ENCODE measurements at places on chromosomes 4 and X. TPM values are rescaled to one million over a fixed set of nuclear protein-coding genes. Genes with fewer than 3 reads are reported as not detected.

DNA sequence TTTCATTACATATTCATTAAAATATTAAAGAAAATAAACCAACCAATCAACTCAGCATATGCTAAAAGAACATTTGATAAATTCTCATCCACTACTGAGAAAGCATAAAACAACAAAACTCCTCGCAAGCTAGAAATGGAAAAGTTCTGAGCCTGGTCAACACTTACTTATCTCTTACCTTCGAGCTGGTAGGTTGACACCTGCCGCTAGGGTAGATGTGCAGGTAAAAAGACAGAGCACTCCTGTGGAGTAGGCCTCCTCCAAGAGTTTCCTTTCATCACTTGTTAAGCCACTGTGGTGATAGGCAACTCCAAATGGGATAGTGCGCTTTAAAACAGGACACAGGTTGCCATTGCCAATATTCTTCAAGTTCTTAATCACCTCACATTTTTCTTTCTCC is 18.9 kb downstream of the HELQ start:
- DNase-seq, result no peak

DNA sequence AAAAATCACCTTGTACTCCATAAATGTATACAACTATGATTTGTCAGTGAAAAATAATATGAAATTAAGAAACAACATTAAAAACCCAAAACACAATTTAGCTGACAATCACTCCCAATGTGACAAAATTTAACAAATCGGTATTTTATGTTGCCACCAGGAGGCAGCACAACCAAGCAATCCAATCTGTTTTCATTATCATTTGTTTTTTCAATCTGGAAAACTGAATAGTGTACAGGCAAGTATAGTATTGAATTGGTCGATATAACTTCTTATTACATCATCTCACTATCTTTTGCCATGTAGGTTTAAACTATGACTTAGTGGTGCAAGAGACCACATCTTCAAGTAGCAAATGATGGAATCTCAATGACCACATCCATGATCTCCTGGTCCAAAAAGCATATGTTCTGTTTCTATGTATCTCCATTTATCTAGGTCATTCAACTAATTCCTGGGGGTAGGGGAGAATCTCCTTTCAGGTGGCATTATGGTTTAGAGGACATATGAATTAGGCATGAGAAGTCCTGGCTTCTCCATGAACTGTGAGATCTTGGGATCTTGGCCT is 112.9 kb upstream of the AGA start:
- no peak for DNase-seq

GRCh38 chrX:70096052-70096451 is 33.8 kb downstream of the OTUD6A start:
- DNase-seq, result no peak

- DNase-seq, result no peak
These were observed 7.0 kb downstream of the APLN start for GRCh38 chrX:129647418-129648410.

GRCh38 chr4:7778510-7779431 is 160.9 kb downstream of the AFAP1 start:
- no peak for DNase-seq

DNA sequence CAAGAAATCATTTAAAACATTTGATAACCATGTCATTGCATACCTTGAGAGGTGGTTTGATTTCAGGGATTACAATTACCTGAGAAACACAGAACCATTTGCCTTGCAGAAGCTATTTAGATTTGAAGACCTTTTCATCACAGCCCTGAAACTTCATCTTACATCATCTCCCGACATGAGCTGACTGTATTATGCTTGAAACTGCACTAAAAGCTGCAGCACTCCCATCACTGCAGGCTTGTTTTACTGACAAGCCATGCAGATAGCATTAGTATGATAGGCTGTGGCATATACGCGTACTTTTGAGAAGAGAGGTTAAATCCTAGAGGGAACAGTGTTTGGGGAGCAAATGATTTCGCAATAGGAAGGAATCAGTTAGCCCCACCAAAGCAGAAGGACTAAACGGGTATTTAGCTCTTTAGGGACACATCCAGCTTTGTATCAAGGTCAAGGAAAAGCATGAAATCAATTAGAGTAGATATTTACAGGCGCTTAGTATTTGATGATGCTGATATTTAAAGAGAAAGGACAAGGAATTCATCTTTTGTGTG is 133.2 kb upstream of the DIAPH2 start:
- no peak for DNase-seq

DNA sequence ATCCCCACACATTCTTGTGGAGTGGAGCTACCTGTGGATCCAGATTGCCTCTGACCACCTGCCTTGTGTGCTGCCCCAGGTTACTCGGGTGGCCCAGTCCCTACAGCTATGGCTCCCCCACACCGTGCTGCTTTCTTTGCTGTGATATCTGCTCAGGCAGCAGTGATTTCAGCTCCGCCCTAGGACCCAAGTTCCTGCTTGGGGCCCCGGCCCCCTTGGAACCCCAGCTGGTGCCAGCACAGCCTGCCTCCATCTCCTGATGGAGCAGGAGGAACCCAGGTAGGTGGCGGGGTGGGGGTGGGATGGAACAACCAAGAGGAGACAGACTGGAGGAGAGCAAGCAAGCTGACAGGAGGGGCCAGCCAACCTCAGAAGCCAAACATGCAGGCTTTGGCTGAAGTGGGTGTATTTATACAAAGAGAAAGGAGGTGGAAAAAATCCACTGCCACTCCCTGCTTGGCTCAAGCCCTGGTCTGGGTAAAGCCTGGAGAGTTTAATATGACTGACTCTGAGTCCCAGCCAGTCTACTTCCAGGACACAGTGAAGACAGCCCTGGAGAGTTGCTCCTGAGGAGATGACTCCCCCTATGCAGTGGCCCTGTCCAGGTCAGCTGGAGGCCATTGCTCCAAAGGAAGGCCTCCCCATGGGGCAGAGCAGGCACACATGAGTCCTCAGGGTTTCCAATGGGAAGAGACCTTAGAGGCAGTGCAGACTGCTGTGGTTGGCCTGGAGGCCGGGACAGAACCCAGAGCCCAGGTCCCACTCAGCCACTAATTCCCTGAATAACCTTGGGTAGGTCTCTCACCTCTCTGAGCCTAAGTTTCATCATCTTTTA is 197.1 kb upstream of the MAMLD1 start:
- no peak for DNase-seq

DNA sequence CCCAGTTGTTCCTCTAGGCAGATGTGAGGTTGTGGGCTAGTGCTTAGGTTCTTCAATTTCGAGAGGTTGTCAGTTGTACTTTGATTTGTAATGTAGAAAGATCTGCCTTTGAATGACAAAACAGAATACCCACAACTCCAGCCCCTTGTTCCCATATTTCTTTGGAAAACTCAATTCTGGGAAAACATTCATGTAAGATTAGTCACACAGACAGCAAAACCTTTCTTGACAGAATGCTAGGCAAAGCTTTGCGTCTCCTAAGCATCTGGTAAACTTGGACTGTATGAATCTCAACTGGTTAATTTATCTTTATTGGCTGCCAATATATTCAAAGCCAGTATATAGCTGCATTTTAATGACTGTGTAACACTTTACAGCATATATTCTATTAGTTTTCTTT is 34.9 kb downstream of the NOCT start:
- no peak for DNase-seq

- no peak for DNase-seq
These were observed 6.9 kb upstream of the MSANTD1 start for GRCh38 chr4:3241898-3242524.

DNA sequence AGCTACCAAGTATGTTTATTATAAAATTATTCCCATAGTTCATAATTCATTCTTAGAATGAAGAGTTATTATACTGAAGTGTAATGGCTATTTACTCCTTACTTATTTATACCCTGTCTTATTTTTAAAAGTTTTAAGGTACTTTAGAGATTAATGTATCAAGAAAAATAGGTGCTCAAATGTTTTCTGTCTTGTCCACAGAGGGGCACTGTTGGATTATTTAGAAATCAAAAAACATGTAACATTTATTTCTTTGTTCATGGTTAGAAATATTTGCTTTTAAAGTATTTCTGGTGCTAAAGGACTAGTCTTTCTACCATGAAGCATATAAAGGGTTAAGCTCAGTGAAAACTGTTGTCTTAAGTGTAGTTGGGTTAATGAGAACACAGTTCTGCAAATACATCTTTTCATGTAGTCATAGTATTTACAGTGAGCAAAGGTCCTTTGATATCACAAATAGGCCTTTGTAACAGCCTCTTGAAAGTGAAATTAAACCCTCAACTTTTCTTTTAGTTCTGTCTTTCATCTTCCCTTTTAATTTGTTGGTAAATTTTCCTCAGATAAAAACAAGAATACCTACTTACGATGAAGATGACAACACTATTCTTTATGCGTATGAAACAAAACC is 7.7 kb downstream of the SCML1 start:
- DNase-seq, result no peak

Gene AREG
- 15.0 TPM for total RNA-seq

Gene CT55
- not detected for total RNA-seq

Gene DCTD
- 50.4 TPM for total RNA-seq

Gene SLC10A6
- not detected for total RNA-seq

Gene DACH2
- not detected for total RNA-seq

Gene GAGE13
- total RNA-seq, result not detected
